ENCODE measurements at places on chromosomes 6 and 20.

DNA sequence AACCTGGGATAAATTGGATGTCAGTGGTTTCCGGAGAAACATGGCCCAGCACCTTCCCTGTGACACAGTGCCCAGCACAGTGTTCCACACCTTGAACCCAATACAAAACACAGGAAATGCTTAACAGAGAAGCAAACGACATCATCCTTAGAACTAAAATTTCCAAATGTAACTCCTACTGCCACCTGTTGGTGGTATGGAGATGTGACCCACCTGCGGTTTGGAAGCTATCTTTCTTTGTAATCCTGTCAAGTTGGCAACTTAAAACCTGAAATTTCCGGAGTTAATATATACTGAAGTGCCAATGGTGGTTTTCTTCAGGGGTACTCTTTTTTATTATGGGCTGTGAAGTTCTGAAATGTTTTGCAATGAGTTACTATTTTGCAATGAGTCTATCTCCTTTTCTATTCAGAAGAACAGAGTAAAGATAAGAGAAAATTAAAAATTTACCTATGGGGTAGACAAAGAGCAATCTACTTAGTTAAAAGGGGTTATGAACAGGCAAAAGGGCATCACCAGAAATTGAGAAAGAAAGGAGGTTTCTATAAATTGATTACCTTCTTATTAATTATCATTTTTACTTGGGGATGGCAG is 658.8 kb downstream of the PTPRT start:
- peak; percentile 61 for DNase-seq

- DNase-seq = no peak
Measured at GRCh38 chr6:131136021-131136786, 937 bp downstream of the AKAP7 start.

- no peak for DNase-seq
Measured at GRCh38 chr20:13717631-13718044, 67.1 kb downstream of the ESF1 start.

- DNase-seq = no peak
Measured at GRCh38 chr20:5731753-5732366, 18.3 kb upstream of the SHLD1 start.

- no peak for DNase-seq
Measured at GRCh38 chr6:14083751-14084150, 33.8 kb upstream of the CD83 start.

DNA sequence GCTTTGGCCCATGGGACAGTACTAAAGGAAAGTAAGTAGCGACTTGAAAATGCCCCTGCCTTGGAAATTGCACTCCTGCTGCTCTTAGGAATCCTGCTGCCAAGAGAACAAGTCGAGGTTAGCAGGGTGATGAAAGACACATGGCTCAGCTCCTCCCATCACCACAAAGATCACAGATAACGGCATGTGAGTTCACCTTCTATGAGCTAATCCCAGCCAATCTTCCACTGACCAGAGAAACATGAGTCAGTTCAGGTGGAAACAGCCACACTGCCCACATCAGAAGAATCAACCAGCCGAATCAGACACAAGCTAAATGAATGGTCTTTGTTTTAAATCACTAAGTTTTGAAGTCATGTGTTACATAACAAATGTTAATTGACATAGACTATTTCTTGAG is 106.3 kb downstream of the PRKN start:
- no peak for DNase-seq

DNA sequence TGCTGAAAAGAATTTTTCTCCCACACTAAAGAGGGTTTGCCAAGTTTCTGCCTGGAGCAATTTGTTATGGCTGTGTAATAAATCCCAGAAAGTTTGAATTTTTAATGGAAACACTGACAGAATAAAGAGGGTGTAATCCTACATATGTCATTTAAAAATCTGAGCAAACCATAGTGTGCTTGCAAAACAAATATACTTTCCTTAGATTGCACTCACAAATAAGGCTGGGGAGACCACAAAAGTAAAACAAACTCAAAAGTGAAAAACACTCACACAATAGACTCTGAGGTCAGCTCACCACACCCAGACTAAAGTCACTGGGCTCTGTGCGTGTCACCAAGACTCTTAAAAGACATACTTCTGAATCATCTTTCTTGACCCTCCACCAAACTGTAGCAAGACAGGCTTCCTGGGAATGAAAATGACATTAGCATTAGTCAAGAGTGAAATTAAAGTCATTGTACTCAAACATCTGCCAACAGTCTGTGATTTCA is 4.8 kb upstream of the ATXN1 start:
- DNase-seq = no peak

- no peak for DNase-seq
Measured at GRCh38 chr6:134005800-134006199, 46.6 kb downstream of the SLC2A12 start.

GRCh38 chr6:24227556-24227955 is 101.5 kb downstream of the NRSN1 start:
- DNase-seq = no peak

DNA sequence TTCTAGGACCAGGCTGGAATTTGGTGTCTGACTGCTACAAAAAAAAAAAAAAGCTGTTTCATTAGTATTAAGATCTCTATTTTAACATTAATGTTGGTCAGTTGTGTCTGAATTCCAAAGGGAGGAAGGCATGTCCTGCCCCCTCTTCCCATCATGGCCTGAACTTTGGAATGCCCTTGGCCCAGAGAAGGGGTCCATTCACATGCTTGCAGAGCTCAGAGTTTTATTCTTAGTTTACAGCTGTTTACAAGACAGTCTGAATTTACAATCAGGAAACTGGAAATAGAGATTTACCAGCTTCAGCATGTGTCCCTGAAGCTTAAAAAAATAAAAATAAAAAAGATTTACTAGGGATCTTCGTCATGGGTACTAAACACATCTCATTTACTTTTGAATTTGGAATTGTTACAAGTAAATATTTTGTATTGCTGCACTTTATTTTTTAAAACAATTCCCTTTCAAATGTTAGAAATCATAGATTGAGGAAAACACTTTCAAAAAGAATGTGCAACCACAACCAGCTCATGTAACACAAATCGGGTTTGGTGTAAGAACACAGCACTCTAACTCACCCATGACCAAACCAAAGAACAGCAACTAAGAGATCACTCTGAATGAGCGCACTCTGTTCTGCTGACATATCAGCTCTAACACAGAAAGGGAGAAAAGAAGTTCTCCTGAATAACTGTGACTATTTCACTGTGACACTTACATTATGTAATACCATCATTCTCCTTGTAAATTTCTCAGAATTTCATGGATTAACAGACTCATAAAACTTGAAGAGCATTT is 6.6 kb upstream of the SERPINB6 start:
- no peak for DNase-seq

DNA sequence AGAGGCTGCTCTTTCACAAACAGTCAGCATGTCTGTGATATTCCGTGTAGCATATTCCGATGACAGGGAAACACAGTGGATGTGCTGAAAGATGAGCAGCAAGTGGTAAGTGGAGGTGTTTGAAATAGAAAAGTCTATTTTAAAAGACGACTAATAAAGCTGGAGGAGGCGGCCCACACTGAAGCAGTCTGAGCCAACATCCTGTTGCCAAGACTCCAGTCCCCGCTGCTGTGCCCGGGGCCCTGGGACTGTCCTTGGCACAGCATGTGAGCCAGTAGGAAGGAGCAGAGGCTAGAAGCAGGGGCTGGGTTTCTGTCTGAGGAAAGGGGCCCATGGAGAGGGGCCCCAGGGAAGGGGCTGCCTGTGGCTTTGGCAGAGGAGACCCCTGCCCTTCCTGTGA is 351.5 kb upstream of the CHD6 start:
- no peak for DNase-seq

- DNase-seq = no peak
Measured at GRCh38 chr6:17091122-17091521, 10.7 kb upstream of the STMND1 start.

- no peak for DNase-seq
Measured at GRCh38 chr6:91149246-91149955, 562.5 kb upstream of the MAP3K7 start.

- DNase-seq = no peak
Measured at GRCh38 chr6:9066726-9067125, 631.4 kb upstream of the SLC35B3 start.

DNA sequence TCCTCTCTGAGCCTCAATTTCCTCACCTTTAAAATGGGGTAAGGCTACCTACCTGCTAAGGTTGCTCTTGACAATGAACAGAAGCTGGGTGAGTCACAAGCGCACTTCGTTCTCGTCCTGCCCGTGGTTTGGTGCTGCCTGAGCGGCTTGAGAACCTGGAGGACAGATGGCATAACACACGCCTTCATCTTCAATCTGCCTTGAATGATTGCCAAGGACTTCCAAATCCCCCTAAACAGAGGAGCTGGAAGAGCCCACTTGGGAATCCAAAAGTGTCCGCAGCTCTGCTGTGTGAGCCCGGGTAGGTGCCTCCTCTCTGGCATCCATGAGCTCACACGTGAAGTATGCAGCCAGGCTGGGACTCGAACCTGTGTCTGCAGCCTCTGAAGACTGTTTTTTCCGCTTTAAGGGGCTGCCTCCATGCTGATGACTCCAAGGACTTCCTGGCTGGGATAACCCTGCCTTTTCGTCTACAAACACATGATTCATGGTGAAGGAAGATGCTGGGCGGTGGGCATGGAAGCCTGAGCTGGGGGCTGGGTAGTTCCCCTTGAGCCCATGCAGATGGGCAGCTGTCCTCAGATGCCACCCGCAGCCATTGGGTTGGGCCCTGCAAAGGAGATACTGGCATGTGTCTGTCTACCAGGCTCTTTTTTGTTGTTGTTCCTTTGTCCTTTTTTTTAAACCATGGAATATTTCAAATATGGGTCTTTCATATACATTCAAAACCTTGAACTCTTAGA is 25.3 kb upstream of the CSNK2A1 start:
- DNase-seq = no peak

- no peak for DNase-seq
Measured at GRCh38 chr6:119129968-119130484, 51.6 kb upstream of the FAM184A start.

DNA sequence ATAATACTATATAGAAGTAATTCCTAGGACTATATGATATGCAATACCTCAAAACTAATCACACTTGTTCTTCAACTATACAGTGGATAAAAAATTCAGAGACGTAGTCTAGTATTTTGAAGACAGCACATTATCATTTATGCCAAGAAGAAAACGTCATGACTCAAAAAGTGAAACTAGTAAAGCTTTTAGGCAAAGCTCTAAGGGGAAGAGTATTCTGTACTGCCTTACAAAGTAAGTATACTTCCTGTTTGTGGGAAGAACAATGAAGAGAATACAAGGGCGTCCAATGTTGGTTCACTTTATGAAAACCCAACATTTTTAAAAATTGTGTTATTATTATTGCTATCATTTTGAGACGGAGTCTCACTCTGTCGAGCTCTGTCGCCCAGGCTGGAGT is 27.9 kb downstream of the LOC128125822 start:
- no peak for DNase-seq

- DNase-seq = no peak
Measured at GRCh38 chr6:161360520-161360919, 86.7 kb upstream of the AGPAT4 start.

DNA sequence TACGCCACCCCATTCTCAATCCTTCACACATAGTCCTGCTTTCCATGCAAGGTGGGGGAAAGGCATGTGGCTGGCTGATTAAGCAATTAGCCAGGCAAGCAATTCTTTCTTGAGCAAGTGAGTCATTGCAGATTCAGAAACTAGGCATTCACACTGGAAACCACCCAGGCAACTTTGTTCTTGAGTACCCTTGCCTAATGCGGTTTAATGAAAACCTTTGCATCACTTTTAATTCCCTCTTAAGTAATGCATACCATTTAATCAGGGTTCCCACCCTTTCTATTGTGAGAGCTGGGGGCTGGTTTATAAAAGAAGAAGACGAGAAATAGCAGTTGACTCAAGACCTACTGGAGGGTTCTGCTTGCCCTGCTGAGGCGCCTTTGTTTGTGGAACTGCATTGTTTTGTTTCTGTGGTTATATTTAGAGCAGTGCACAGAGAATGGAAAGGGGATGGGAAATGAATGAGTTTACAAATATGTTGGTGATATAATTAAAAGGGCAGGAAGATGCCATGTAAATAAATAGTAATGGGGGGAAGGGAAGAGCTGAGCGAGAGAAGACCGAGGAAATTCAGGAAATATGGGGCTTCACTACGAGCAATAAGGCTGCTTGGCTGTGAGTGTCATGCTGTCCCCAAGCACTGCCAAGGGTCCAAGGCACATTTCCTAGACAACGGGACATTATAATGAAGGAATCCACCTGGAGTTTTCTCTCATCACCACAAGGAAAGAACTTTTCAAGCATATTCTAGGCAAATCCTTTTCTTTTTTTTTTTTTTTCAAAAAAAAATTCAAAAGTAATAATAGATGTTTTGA is 48.8 kb upstream of the TSHZ2 start:
- no peak for DNase-seq

DNA sequence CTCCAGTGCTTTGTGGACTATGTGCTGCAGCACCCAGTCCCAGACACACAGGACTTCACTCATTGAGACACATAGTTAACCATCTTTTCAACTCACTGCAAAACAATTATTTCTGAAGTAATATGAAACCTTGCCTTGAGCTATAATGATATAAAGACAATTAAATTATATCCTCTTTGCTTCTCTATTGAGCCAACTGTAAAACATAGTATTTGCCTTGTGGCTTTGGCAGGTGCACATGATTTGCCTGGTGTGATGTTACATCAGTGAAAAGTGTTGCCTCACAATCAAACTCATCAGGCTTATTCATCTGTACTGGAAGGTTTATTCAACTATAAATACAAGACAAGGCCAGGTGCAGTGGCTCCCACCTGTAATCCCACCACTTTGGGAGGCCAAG is 80.6 kb downstream of the NCOA7 start:
- DNase-seq = no peak

DNA sequence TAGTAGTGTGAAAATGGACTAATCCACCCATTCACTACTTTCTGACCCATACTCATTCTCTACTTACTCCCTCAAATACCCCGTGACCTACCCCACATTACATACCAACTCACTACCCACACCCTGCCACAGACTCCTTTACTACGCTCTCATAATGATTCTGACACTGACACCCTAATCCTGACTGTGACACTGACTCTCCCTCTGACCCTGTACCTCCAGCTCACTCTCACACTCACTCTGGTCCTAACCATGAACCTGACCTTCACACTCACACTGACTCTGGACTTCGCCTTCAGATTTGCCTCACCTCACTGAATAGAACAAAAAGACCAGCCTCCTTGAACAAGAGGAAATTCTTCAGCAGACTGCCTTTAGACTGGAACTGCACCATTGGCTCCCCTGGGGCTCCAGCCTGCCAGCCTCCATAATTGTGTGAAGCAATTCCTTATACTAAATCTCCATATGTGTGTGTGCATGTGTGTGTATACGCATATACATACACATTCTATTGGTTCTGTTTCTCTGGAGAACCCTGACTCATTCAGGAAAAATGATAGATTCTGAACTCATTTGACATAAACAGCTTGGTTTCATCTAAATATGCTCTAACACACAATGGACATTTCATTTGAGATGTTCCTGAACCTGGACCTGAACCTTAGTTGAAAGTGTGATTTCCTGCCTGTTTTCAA is 10.5 kb upstream of the ZNF343 start:
- DNase-seq = no peak

- no peak for DNase-seq
Measured at GRCh38 chr6:134394905-134395304, 77.0 kb upstream of the SGK1 start.

Measured in COR-L47 (cell line).